ENCODE measurements at places on chromosomes 4 and X.
A peak's percentile ranks its signal among the peaks of the same experiment; 100 is the strongest.

DNA sequence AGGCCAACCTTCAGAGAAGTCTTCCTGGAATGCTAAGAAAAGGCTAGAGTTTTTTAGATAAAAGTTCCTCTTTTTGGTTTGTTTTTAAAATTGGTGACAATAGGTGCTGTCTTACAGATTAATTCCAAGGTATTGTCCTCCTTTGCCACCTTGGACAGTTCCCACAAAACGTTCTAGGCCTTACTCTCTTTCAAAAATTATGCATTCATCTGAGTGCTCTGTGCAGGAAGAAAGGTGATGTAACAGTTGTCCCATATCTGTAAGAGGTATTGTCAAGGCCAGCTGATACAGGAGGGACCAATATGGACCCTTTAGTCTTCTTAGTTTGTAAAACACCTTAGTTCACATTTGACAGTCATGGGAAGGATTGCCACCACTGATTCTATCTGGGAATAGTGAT lies 15.9 kb upstream of the CXCL5 start:
- no peak for DNase-seq

GRCh38 chrX:69015156-69015555 lies 150.1 kb downstream of the PJA1 start:
- DNase-seq: no peak

DNA sequence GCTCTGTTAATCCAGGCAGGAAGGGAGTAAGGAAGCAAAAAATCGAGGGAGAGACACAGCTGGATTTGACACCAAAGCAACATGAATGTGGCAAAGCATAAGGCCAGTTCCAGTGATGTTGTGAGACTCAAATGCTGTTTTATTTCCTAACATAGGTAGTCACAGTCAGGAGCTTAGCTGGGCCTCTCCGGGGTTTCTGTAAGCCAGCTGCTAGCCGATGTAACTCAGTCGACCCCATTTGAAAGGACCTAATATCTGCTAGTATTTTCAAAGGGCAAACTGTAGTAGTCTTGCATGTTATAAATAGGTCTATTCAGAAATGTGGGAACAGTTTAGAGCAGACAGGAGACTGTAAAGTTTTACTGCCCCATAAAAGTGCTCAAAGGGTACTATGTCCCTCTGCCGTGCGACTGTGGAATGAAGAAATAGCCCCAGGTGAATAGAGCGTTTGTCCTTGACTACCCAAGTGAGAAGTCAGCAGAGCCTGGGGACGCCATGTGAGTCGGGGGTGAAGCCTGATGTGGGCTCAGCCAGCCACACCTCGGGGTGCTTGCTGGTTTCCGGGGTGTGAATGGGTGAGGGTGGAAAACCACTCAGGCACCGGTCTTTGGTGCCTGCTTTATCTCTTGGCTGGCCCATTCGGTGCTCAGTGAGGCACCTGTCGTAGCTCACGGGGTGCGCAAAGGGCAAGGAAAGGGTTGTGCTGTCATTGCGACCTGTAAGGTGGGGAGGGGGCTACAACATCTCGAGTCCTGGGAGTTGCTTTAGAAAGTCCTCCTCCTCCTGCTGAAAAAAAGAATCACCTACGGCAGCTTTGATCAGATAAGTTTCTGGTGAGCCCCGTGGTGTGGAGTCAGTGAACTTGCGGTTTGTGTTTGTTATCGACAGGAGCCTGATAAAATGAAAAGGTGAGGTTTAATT lies 745 bp downstream of the TRIM2 start:
- no peak for DNase-seq

- no peak for DNase-seq
Measured at GRCh38 chrX:36957425-36958328, 50.5 kb upstream of the FAM47C start.

DNA sequence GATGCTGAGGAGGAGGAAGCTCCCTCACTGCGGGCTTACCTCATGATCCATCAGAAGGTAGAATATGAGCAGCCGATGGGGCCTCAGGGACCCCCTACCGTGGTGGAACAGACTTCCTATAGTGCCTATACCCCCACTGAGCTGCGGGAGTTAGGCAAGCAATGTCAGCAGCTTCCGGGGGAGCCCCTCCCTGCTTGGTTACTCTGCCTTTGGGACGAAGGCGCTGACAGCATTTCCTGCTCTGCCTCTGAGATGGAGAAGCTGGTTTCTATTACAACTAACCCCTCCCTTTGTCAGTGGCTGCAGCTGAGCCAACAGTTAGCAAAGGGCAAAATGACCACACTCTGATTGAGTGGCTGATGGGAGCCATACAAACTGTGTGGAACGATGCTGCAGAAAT lies 430.7 kb downstream of the IDS start:
- DNase-seq: peak; percentile 0

DNA sequence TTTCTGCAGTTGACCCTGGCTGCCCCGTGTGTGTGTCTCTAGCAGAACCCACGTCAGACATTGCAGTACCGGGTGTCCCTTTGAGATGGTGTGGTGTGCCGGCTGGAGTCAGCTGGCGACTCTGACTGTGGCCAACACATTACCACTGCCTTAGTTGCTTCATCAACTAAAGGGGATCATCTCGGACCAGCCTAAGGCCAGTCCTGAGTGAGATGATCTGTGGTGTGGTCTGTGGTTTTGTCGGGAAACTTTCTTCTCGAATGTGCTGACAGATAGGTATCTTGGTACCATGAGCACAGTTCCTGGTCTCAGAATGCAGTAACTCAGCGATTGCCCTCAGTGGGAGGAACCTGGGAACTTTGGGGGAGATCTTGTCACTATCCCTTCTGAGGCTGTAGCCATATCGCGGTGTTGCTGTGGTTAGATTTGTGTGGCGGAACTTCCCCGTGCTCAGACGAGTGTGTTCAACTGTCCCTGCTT lies 15.8 kb downstream of the TBC1D14 start:
- DNase-seq: no peak

DNA sequence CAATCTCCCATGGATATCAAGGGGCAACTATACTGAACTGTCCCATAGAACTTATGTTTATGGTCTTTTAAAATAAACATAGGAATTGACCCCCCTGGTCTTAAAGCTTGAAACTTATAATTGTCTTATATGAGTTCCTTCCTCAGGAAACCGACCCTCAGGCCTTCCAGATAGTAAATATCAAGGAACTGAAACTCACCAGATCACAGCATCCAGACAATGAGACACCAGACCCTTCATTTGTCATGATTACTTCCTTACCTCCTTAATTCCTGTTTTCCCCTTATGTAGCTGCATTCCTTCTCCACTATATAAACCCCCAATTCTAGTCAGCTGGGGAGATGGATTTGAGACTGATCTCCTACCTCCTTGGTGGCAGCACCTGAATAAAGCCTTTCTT lies 94.8 kb upstream of the GRPR start:
- DNase-seq: no peak

DNA sequence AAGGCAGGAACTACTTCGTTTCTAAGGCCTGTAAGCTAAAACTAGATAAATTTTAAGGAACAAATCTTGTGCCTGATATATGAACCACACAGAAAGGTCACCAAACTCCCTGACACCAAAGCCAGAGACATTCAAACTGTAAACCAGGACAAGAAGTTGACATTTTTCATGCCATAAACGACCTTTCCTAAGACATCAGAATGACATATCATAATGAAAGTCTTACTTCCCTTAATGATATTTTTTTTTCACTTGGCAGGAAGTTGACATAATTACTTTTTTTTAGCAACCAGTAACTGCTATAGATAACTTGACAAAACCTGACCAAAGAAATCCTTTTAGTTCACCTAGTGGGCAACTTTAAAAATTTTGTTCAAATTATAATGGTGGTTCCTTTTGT lies 231.5 kb upstream of the AGTR2 start:
- no peak for DNase-seq

- no peak for DNase-seq
Measured at GRCh38 chrX:46554942-46555341, 9.7 kb upstream of the ZNF674 start.

GRCh38 chrX:101208152-101208905 lies 11.3 kb upstream of the DRP2 start:
- no peak for DNase-seq

DNA sequence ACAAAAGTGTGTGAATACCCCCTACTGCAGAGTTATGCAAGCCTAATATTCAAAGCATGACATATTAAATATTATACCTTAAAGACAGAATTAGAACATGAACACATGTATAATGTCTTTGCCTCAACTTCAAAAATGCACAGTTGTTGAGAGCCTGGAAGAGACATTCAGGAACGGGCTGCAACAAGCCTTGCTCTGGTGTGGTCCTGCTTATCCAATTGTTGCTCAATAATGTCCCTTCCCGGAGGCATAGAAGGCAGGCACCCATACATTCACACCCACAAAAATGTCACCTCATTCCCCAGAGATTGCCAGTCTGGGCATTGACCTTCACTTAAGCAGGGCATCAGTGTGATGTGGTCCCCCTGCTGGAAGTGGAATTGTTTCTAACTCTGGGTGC lies 238.8 kb downstream of the CBR4 start:
- DNase-seq: no peak

DNA sequence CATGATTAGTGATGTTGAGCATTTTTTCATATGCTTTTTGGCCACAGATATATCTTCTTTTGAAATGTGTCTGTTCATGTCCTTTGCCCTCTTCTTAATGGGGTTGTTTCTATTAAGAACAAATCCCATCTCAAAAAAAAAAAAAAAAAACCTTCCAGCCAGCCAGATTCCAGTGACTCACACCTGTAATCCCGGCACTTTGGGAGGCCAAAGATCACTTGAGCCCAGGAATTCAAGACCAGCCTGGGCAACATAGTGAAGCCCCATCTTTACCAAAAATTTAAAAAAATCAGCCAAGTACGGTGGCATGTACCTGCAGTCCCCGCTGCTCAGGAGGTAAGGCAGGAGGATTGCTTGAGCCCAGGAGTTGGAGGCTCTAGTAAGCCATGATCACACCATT lies 5.1 kb downstream of the RAB33B start:
- no peak for DNase-seq

DNA sequence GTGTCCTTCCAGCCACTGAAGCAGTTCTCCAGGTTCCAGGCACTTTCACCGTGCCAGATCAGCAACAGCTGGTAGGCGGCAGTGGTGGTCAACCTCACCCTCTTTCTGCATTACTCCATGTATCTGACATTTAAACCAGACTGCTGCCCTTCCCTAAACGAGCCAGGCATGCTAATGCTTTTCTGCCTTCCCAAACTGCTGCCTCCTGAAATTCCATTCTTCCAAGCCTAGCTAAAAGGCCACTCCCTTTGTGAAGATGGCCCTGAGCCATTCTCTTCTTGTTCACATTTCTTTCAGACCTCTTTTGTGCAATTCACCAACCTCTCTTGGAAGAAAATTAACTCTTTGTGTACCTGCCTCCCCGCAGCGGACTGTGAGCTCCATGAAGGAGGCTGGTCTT lies 73.7 kb downstream of the CHST7 start:
- no peak for DNase-seq

DNA sequence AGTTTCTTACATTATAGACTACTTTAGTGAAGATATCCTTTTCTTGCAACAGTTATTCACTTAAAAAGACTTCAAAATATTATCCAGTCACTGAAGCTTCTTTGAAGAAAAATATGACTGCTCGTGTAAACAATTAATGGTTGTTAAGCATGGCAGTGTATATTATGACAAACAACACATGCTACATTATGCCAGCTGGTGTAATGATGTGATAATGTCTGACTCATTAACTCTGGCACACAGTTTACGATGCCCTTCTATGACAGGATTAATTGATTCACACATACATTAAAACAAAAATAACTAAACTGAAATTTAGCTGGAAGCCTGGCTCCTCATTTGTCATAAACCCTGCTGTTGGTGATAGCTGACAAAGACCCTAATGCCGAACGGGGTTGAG lies 22.4 kb downstream of the GK2 start:
- DNase-seq: no peak

DNA sequence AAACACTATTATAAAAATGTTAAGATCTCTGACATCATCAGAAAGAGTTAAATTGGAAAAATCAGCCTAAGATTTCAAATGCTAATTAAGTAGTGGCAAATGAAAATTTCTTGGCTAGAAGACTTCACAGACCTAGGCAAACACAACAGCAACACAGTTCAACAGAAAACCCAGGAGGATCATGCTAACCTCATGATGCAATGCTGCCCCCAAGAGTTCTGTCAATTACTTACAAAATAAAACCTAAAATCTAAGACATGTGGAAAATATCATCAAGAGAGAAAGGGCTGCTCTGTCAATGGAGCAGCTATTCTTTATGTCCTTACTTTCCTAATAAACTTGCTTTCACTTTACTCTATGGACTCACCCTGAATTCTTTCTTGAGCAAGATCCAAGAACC lies 21.0 kb downstream of the S100G start:
- no peak for DNase-seq

DNA sequence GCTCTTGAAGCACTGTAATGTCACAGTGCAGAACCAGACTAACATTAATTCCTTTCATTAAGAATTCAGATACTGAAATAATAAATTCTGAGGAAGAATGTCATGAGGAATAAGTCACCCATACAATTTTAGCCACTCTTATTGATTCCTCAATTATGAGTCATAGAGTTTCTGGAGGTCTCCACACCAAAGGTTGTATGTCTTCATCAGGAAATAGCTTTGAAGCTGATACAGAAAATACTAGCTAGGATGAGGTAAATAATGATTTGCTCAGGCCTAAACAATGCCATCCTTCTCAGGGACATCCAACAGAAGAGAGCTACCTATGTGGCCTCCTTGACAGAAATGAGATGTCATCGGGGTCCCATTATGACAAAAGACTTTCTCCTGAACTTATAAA lies 238.8 kb downstream of the OR13H1 start:
- DNase-seq: no peak

- no peak for DNase-seq
Measured at GRCh38 chrX:130110379-130111219, at the start of gene ELF4. Gene ELF4, minus strand, starts transcription at chrX:130110497. Its CDS starts 29,167 bp downstream, at chrX:130081330.

DNA sequence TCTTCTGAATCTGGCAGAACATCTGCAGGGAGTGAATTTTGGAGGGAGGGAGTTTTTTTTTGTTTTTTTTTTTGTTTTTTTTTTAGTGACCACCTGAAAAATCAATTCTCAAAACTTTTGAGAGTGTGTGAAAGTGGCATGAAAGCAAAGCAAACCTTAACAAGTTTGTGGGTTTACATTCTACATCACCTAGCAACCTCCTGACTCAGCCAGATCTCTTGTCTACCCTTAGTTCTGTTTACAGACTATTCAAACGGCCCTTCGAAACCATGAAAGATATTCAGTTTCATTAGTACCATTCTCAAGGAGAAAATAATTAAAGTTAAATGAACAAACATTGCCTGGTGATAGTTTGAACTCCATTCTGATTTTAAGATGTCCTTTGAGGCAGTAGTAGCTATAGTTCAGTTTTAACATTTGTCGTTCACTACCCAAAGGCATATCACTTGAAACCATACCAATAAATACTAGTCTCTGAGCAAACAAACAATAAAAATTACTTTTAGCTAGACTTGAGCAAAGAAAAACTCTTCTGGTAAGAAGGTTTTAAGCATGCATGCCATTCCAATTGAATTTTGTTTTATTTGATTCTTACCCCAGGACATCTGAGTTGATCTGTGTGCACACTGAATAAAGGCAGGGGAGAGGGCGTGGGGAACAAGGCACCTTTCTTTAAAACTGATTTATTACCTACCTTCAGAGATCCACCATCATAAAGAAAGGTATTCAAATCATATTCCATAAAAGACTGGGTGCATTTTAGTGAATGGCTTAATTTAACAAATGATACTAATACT lies 137.7 kb downstream of the ARX start:
- DNase-seq: no peak

All from activated CD4-positive, alpha-beta T cell treated with anti-CD3 and anti-CD28 coated beads for 24 hours (primary cell).